Naive thymus-derived CD4-positive, alpha-beta T cell (primary cell): ENCODE measurements at places on chromosomes 3 and 15.

DNA sequence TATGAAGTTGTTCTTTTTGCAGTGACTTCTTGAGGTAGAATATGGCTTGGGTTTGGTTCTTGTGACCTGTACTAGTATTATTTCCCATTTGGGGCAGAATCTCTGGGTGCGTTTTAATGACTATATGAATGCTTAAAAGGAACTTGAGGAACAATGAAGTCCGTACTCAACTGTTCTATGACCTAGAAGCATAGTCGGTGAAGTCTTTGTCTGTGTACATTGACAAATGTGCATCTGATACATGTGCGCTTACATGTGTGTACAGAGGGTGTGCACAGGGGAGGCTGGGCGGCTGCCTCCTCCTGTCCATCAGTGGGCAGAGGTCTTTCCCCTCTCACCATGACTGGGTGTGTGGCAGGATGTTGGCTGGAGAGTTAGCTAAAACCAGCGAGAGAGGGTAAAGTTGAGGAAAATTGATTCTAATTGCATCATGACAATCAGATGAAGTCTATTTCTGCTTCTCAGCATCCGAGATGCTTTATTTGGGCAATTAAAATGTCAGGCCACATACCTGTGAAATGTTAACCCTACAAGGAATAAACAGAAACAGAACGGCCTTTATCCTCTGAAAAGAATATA is 1.0 kb upstream of the NR2F2 start:
- DNase-seq = no peak
- H3K36me3 ChIP-seq = no peaks in the 10 kb centered on the region
- no peak overlapping the region for H3K4me3 ChIP-seq
- H3K27ac ChIP-seq = no peak overlapping the region
- peaks cover 42% of the 10 kb centered on the region for H3K27me3 ChIP-seq

- no peak overlapping the region for H3K4me3 ChIP-seq
- DNase-seq = no peak
- peaks cover 12% of the 10 kb centered on the region for H3K4me1 ChIP-seq
- no peak overlapping the region for H3K27ac ChIP-seq
- no peaks in the 10 kb centered on the region for H3K36me3 ChIP-seq
Observed at GRCh38 chr15:41965441-41966413, 6.6 kb downstream of the EHD4 start.

DNA sequence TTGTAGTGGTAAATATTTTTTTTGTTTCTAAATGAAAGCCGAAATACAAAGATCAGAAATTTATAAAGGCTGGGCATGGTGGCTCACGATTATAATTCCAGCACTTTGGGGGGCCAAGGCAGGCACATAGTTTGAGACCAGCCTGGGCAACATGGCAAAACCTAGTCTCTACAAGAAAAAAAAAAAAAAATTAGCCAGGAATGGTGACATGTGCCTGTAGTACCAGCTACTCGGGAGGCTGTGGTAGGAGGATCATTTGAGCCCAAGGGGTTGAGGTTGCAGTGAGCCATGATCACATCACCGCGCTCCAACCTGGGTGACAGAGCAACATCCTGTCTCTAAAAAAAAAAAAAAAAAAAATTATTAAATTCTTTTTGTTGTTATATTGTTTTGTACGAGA is 6.9 kb downstream of the DENND4A start:
- no peak for DNase-seq
- H3K27me3 ChIP-seq = no peaks in the 10 kb centered on the region
- H3K4me3 ChIP-seq = no peak overlapping the region
- H3K4me1 ChIP-seq = peaks cover 15% of the 10 kb centered on the region
- no peaks in the 10 kb centered on the region for H3K36me3 ChIP-seq
- no peak overlapping the region for H3K27ac ChIP-seq

- DNase-seq = peak; percentile 69
- peak overlapping the region; percentile 62 for H3K27ac ChIP-seq
- H3K27me3 ChIP-seq = no peaks in the 10 kb centered on the region
- peaks cover 6% of the 10 kb centered on the region for H3K4me1 ChIP-seq
Observed at GRCh38 chr3:141243271-141243707, 11.7 kb downstream of the PXYLP1 start.
